Anterior cingulate cortex (tissue), 58 donors: ENCODE measurements at places on chromosomes 7 and 10.

GRCh38 chr10:93225938-93226337 is 152.2 kb downstream of the CYP26A1 start:
- no peak for DNase-seq

GRCh38 chr10:84478151-84478550 is 149.8 kb downstream of the CCSER2 start:
- no peak for DNase-seq

GRCh38 chr10:104300002-104300735 is 31.2 kb downstream of the GSTO2 start:
- no peak for DNase-seq

DNA sequence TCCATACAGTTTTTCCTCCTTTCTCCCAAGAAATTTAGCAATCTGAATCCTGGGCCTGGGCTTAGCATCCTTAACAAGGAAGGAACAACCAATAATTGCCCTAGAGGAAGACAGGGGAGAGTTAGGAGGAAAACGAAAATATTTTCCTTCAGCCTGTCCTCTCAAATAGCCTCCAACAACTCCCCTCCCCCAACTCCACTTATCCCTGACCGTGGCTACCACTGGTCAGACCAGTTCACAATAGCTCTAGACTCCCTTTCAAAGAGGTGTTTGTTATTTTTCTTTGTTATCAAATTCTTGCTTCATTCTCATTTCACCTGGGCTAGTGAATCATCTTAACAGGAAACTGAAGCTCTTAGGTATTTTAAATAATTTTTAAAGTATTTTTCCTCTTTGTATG is 114.1 kb downstream of the CPED1 start:
- DNase-seq, result no peak

- DNase-seq, result no peak
Observed at GRCh38 chr7:138822867-138823535, 25.0 kb upstream of the ATP6V0A4 start.

DNA sequence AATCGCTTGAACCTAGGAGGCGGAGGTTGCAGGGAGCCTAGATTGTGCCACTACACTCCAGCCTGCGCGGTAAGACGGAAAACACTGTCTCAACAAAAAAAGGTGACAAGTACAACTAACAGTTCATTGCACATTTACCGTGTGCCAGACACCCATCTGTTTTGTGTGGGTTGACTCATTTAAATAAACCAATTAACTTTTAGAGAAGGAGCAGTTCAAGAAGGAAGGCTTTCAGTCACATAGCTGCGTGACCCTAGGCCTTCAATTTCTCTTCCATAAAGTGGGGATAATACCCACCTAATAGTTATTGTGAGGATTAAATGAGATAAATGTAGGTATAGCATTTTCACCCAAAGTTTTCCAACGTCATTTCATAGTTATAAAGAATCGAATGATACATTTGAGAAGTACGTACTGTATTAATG is 52.3 kb upstream of the KDM7A start:
- DNase-seq, result no peak

DNA sequence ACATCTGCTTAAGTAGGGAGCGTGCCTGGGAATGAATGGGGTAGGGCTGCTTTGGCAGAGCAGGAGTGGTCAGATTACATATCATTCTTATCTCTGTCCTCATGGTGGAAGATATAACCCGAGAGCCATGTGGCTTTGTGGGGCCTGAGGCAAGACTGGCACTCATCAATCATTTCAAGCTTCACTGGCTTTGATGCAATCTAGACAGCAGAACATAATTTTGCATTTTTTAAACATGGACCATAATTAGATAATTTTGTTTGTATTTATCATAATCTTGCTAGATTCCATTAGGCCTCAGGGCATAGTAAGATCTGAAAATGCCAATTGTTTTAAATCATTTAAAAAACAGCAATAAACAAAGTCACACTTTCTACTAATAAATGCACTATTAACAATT is 480.3 kb downstream of the NXPH1 start:
- DNase-seq, result no peak

GRCh38 chr7:117715784-117716445 is 157.3 kb downstream of the CTTNBP2 start:
- peak; percentile 19 for DNase-seq

GRCh38 chr10:75408911-75409885 is 7.6 kb upstream of the ZNF503 start:
- DNase-seq, result no peak

DNA sequence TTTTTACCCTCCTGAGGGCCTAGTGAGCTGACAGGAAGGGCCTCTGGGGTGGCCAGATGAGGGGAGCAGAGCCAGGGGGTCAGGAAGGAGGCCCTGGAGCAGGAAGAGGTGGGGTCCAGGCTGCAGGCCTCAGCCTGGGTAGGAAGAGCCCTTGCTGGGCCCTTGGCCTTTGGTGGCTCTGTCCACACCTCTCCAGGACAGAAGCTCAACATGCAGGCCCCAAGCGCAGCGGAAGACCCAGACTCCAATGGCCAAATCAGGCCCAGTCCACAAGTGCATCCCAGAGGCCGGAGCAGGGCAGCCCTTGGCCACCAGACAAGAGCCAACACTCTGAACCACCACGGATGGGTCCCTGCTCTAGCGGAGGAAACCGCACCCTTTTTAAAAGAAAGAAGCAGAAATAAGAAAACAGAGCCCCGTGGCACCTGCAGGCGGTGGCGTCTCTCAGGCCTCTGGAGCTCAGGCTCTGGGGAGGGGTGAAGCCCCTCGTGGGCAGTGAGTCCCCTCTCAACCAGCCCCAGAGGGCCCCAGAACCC is 52.8 kb downstream of the FOXL3 start:
- no peak for DNase-seq

DNA sequence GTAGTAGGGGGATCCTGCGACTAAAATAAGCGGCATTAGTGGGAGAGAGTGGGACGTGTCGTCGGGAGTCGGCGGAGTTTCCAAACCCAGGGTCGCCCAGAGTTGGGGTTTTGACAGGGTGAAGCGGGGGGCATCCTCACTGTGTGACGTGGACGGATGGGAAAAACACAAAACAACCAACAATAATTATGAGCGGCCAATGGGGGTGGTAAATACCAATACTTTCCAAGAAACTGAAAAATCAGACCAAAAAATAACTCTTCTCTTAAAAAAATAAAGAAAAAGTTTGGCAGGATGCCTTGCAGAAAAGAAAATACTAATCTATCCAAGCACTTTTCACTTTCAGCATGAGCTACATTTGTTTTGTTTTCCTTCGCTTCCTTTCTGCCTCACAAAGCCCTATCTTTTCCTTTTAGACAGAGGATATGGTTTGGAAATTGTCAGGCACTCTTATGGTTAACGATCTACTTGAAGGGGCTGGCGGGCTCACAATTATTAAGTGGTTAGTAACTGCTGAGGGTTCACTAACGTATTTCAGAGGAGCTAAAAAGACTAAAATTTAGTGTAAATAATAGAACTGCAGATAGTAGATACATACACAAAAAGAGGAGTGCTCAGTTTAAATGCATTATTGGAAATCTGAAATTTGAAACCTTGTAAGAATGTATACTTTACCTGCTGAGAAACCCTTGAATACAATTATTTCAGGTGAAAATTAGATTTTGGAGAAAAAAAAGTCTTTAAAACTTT is 802 bp upstream of the CDK6 start:
- no peak for DNase-seq

GRCh38 chr7:36379831-36380504 is 9.7 kb upstream of the ANLN start:
- DNase-seq, result no peak

DNA sequence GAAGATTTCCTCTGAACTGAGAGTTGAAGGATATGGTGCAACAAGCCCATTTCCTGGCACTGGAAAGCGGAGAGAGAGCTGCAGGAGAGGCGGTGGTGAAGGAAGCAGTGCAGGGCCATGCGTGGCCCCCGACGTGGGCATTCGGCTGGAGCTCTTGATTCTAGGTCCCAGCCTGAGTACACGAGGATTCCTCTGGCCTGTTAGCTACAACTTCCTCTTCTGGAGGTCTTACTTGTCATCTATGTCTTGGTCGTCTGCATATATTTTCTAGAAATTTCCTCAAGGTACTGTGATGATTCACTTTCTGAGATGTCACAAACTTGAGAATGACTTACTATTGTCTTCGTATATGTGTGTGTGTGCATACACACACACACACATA is 59.2 kb upstream of the JAZF1 start:
- DNase-seq, result no peak

- DNase-seq, result no peak
Observed at GRCh38 chr10:47408606-47409005, 24.5 kb upstream of the ZNF488 start.

GRCh38 chr7:118492466-118492865 is 268.0 kb downstream of the ANKRD7 start:
- DNase-seq, result no peak

- no peak for DNase-seq
Observed at GRCh38 chr10:44382981-44383748, 1.7 kb downstream of the CXCL12 start.

DNA sequence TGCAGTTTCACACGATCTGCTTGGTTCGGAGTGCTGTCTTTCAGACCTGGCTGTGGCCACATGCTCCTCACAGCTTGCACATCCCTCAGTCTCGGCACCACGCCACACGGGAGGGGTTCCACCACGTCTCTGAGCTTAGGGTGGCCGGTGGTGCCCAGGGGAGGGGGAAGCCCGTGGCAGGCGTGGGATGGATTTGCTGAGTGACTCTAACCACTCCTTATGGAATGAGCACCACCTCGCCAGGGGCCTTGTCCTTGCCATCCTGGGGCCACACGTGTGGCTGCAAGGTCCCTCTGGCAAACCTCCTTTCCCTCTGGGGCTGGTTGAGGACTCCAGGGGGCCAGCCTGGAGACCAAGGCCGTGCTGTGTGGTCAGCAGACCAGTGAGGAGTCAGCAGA is 29.1 kb upstream of the FAM20C start:
- no peak for DNase-seq

DNA sequence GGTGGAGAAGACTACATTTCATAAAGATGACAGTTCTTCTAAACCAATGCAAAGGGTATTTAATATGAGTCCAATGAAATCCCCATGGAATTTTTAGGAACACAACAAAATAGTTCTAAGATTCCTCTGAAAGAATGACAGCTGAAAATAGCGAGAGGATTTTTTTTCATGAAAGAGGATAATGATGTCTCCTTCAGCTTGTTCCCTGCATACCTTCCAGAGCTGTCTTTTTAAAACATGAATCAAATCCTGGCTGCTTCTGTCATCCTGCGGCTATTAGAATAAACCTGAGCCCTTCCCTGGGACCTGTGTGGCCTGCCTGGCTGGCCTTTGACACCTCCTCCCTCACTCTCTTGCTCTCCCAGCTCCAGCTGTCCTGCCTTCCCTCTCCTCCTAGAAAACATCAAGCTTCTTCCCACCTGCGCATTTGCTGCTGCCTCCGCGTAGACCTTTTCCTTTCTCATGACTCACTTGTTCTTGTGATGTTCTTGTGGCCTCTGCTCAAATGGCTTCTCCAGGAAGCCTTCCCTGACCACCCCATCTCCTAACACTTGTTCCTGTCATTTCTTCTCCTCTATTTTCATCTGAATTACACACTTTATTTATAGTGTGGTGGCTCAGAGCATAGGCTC is 57.4 kb downstream of the EEPD1 start:
- DNase-seq, result no peak

DNA sequence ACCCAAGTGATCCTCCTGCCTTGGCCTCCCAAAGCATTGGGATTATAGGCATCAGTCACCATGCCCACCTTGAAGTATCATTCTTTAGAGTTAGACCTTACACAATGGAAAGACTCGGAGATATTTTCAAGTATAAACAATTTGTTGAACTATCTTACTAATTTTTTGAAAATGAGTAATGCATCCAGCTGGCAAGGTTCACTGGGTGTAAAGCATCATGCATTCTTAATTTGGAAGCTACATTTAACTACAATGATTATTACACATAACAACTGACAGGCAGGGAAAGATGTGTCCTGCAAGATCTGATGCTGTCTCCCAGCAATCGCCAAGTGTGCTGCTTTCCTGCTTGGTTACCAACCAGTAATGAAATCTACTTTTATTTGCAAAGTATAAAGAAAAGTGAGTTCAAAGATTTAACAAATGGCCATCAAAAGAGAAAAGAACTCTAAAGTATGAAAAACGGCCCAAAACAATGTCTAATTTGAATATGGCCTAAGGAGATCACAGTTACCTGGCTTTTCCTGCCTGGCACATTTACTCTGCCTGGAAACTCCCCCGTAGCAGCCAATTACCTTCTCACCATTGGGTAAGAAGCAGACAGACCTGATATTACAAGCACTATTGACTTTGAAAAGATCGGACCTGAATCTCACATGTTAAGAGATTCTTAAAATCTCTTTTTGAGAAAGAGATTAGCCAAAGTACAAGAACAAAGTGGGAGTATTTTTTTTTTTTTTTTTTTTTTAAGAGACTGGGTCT is 59.3 kb upstream of the NMT2 start:
- no peak for DNase-seq

DNA sequence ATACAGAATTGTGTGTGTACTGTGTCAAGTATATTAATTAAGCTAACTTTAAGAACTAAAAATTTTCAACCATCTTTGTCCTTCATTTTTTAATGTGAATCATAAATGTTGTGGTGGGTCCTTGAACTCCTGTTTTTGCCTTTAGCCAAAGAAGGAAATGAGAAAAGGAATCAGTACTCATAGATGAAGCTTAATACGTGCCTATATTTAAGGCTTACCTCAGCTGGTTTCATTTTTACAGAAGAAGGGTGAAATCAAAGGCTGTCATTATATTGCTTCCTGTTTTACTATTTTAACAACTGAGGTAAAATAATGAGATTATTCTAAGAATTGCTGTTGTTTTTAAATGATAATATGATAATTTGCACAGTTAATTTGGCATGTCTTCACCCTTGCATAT is 6.3 kb upstream of the SNX13 start:
- DNase-seq, result no peak

DNA sequence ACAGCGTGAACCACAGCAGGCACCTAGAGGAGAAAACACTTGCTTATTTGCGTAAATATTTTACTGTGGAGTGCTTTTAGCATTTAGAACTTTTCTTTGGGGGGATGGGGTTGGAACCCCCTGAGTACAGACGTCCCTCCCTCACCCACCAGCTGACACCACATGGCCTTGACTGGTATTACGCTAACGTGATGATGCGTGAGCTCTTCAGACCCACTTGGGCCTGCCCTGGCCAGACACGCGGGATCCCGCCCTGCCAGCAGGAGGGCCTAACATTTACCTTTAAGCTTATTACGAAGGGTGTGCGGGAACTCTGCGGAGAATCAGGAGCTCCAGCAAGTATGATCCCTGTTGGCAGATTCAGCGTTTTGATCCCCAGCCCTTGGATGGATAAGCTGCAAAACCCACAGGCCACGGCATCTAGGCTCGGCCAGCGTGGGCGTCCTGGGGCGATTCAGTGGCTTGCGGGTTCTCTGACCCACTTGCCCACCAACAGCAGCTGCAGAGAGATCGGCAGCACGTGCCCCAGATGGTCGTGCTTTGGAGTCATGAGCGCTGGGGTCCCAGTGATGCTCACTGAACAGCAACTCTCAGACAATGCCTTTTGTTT is 545.5 kb upstream of the FOXK1 start:
- DNase-seq, result no peak
